ENCODE measurements at places on chromosomes 2 and 18. TPM values are rescaled to one million over a fixed set of nuclear protein-coding genes. Genes with fewer than 3 reads are reported as not detected.
A peak's percentile ranks its signal among the peaks of the same experiment; 100 is the strongest.

DNA sequence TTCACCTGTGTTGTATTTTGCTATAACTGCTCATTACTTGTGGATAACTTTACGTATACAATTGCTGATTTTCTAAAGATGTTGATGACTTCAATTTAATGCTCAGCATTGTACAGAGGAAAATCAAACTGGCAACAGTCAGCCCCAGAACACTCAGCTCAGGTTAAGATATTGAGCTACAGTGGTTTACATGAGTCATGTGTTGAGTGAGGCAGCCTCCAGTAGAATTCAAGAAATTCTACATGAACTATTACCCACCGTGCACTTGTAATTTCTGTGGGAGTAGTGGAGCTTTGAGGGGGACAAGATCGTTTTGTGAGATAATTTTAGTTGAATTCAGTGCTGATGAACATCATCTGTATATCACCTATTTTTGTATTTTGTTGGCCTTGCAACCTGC is 292.3 kb downstream of the ALPK2 start:
- DNase-seq, result no peak
- no peaks in the 10 kb centered on the region for H3K4me1 ChIP-seq
- no peak overlapping the region for H3K27ac ChIP-seq
- H3K4me3 ChIP-seq, result no peak overlapping the region
- peaks cover 7% of the 10 kb centered on the region for H3K36me3 ChIP-seq

Gene OR6B2
- not detected for total RNA-seq

GRCh38 chr2:121736140-121736461 is 574 bp downstream of the NIFK start:
- peak overlapping the region; percentile 99 for H3K4me3 ChIP-seq
- H3K36me3 ChIP-seq, result peaks cover 6% of the 10 kb centered on the region
- peak overlapping the region; percentile 95 for H3K27ac ChIP-seq
- DNase-seq, result no peak

- no peak for DNase-seq
- H3K27ac ChIP-seq, result no peak overlapping the region
- no peak overlapping the region for H3K4me3 ChIP-seq
- no peaks in the 10 kb centered on the region for H3K27me3 ChIP-seq
- peaks cover 87% of the 10 kb centered on the region for H3K36me3 ChIP-seq
- no peaks in the 10 kb centered on the region for H3K4me1 ChIP-seq
These were observed 27.9 kb downstream of the NOL10 start for GRCh38 chr2:10661846-10662245.

DNA sequence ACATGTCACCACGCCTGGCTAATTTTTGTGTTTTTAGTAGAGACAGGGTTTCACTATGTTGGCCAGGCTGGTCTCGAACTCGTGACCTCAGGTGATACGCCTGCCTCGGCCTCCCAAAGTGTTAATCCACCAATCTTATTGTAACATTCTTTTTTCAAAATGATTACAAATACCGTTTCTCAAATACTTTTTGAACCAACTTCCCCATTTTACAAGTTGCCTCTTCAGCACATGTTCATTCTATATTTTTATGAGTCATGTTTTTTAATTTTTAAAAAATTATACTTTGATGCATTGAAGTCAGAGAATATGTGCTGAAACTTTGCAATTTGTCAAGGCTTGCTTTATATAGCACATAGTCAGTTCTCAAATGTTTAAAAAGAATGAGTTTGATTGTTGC is 58.2 kb downstream of the QPCT start:
- no peaks in the 10 kb centered on the region for H3K4me1 ChIP-seq
- H3K27me3 ChIP-seq, result peaks cover 2% of the 10 kb centered on the region
- DNase-seq, result no peak
- H3K27ac ChIP-seq, result no peak overlapping the region
- H3K4me3 ChIP-seq, result no peak overlapping the region
- peaks cover 7% of the 10 kb centered on the region for H3K36me3 ChIP-seq

Measured in naive thymus-derived CD8-positive, alpha-beta T cell (primary cell).